ENCODE measurements at places on chromosomes 3 and 15.

DNA sequence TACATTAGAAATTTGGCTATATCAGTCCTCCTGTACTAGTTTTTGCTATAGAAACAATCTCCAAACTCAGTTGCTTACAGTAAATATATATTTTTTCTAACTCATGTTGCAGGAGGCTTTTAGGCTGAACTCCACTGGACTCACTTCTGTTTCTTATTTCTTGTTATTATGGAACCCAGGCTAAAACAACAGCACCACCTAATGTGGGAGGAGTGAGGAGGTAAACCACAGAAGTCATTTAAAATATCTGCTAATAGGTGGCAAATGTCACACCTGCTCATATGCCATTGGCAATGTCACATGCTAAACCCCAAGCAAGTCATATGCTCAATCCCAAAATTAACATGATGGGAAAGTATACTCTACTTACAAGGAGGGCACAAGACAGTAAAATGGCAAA lies 462.2 kb downstream of the PLOD2 start:
- DNase-seq = no peak

GRCh38 chr15:76953913-76954312 lies 22.4 kb downstream of the RCN2 start:
- DNase-seq = no peak

DNA sequence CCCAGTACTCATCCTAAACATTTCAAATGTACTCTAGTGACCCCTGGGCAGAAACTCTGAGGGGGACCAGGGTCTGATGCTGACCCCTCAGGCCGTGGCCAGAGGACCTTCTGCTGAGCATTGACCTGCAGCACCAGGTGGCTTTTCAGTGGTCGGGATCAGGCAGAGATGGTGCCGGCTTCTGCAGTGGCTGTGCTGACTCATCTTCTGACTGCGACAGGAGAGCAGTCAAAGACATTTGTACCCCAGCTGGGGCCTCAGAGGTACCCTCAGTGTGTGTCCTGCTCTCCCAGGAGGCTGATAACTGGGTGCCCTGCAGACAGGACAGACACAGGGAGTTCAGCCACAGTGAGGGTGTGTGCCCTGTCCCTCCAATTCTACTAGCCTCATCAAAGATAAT lies 36.6 kb upstream of the IQCF6 start:
- DNase-seq = no peak

DNA sequence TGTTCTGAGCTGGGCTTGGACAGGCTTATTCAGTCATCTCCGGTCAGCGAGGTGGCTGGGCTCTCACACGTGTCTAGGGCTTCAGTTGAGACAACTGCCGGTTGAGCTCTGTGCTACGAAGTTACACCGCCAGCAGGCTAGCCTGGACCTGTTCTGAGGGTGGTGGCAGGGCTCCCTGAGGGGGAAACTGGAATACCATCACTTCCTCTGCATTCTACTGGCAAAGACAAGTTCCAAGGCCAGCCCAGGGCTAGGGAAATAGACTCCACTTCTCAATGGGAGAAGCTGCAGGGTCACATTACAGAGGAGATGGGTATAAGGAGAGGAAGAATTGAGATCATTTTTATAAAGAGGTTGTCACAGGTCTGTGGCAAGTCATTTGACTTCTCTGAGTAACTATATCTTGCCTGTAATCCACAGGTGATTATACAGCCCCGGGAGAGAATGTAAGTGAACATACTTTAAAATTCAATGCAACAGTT lies 106.8 kb upstream of the IL12A start:
- no peak for DNase-seq

GRCh38 chr3:2697589-2697988 lies 412.6 kb downstream of the IL5RA start:
- no peak for DNase-seq

- no peak for DNase-seq
Observed at GRCh38 chr3:11331101-11331500, 58.9 kb downstream of the ATG7 start.

GRCh38 chr3:135458541-135459322 lies 506.8 kb upstream of the PPP2R3A start:
- DNase-seq = no peak

DNA sequence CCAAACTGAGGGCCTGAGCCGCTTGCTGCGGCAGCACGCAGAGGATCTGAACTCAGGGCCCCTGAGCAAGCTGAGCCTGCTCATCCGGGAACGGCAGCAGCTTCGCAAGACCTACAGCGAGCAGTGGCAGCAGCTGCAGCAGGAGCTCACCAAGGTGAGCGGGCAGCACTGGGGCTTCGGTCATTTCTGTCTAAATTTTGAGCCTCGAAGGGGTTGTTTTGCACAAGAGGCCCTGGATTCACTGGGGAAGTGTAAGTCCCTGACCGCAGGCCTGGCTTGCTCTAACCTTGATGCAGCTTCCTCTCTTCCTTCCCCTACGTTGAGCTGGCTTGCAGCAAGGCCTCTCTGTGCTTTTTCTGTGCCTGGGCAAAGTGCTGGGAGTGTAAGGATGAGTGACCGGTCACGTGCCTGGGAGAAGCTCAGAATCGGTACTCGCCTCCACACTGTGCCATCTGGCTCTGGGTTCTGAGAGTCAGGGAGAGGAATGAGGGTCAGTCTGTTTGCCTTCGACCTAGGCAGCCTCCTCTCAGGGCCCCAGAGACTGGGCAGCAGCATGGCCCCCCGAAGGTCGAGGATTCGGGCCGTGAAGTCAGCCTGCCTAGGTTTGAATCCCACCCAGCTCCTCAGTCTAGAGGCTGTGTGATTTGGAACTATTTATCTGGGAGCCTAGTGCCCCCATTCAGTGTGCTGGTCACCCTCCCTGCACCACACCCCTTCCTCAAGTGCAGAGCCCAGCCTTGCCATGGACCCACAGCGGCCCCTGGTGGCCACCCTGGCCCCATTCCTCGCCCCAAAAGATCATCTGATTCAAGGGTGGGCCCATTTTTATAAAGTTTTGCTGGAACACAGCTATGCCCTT lies 1.4 kb downstream of the FES start:
- peak; percentile 77 for DNase-seq

GRCh38 chr3:78912259-78912658 lies 855.5 kb downstream of the ROBO1 start:
- DNase-seq = no peak

DNA sequence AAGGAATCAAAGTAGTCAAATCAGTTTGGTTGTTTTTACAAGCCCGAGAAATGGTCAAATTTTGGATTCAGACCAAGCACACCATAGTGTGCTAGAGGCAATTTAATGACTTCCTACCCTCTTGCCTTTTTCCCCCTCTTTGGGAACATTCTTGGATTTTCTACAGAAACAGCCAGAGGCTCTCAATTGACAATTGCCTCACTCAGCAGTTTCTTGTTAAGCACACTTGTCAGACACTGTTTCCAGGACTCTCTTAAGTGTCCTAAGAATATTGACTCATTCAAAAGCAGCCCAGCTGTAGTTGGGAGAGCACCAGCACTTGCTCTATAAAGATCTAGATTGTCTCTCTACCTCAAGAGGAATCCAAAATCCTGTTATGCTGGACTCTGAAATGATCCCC lies 1.5 kb upstream of the SLC35G2 start:
- DNase-seq = no peak

Measured in CD4-positive, alpha-beta T cell treated with Interleukin-1 beta for 1 hour (primary cell).